ENCODE measurements at places on chromosomes 6 and 20.

- no peak for DNase-seq
These were observed 24.5 kb downstream of the OVOL2 start for GRCh38 chr20:18032977-18033892.

GRCh38 chr20:54105653-54106052, 35.3 kb upstream of the BCAS1 start:
- DNase-seq, result no peak

GRCh38 chr6:4413073-4413472, 277.7 kb upstream of the ECI2 start:
- no peak for DNase-seq

- DNase-seq, result no peak
These were observed 270.5 kb upstream of the SUPT3H start for GRCh38 chr6:45648262-45648620.

Data from GM13976 (cell line).